ENCODE measurements at places on chromosomes 1 and 21.

DNA sequence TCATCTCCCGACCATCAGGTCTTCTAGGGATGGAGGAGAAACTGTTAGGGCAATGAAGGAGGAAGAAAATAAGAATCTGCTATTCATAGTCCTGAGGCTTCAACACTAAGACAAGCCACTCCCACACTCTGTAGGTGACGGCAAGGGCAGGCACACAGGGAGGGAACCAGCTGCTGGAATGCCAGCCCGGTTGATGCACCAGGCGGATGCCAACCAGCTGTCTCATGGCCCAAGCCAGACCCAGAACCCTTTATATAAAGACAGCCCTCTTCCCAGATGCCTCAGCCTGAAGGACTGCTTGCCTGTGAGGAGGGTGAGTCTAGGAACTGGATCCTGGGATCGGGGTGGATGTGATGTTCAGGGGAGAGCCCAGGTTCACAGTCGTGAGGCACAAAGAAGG is at the start of gene KPRP:
Gene KPRP, plus strand, starts transcription at position 279 of the 400 bp plus-strand sequence. CDS start 1,564 bp downstream, outside the sequence.
- no peak for DNase-seq

- no peak for DNase-seq
Observed at GRCh38 chr1:30597711-30598110, 125.7 kb downstream of the MATN1 start.

DNA sequence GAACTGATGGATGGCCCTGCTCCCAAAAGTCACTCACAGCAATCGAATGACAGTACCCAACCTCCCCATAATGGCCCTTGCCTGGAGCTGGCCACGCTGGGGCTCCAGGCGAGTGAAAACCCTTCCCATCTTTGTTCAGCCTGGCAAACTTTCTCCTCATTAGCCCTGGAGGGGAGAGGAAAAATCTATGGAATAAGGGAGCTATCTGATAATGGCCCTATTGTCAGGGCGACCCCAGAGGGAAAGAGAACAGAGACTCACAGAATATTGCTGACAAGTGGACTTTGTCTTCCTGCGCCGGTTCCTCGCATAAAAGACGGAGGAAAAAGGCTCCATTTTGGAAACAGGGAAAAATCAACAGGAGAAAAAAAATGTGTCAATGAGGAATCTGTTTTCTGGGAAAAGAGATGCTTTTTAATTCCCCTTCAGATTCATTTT is 13.0 kb upstream of the ARHGEF16 start:
- DNase-seq = no peak

DNA sequence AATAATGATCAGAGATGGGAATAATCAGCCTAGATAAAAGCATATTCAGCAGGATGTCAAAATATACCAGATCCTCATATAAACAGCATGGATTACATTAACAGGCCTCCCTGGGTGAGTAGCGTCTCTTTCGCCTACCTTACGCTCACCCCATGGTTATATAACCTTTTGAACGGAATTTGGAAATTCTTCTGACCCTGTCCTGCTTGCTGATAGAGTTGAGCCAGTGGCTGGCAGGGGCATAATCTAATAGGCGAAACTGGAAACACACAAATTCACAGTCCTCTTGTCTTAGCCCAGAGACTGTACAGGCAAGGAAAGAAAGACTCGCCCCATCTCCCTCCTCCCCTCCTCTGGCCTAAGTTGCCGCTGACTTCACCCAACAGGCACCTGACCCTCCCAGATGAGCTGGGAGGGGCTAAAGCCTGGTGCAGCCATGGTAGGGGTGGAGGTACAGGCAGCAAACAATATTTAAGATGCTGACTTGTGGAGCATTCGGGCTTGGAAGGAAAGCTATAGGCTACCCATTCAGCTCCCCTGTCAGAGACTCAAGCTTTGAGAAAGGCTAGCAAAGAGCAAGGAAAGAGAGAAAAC is at the start of gene ANGPTL7:
Gene ANGPTL7, plus strand, starts transcription at position 498 of the 594 bp plus-strand sequence. CDS start 225 bp downstream, outside the sequence.
- no peak for DNase-seq

GRCh38 chr1:227295609-227296008 is 22.7 kb downstream of the CDC42BPA start:
- DNase-seq = no peak

DNA sequence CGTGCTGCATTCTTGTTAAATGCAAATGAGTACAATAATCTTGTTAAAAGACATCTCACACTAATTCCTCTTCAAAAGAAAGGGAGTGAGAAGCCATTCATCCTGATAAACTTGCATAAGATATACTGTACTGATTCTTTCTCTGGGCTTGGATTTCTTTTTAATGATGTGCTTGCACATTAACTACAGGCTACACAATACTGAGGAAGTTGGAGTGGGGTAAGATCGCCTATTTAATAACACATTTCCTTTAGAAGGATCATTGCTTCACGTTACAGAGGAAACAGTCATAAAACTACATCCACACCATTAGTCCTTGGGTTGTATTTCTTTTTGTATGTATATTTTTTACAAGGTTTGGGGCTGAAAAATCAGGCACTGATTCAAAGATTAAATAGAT is 36.6 kb downstream of the NRIP1 start:
- no peak for DNase-seq

GRCh38 chr1:31164291-31164690 is 75.4 kb downstream of the NKAIN1 start:
- no peak for DNase-seq
